WTC11 (cell line): ENCODE measurements at places on chromosomes 3 and 15. TPM values are rescaled to one million over a fixed set of nuclear protein-coding genes. Genes with fewer than 3 reads are reported as not detected.

DNA sequence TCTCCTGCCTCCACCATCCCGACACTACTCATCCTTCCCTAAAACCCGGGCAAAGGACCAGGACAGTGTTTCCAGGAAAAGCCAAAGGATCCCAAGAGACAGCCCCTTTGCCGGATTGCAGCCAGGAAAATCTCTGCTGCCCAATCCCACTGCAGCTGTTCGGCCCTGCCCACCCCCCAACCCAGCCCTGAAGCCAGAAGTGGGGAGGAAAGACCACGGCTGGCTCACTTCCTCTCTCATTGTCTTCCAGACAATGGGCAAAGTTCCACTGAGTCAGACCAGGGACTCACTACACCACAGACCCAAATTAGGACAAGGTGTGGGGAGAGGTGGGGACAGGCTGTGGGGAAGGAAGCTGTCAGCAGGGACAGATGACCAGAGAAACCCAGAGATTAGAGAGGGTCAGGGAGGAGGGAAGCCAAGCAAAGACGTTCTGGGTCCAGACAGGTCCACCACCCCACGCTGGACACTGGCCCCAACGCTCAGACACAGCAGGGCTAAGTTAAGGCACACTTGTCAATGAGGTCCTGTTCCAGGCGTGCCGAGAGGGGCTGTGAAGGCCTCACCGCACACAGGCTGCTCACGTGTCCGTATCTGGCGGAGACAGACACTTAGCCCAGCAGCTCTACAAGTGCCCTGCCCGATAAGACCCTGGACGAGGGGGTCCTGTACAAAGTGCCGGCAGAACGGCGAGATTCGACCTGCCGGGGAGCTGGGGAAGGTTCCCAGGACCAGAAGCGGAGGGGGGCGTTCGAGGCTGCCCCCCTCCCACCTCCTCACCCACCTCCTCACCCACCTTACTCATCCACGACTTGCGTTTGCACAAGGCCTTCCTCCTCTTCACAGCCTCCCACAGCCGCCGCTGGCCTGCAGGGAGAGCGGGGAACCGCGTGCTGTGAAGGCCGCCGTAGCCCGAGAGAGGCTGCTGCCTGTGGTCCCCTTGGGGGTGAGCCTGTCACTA lies 21.9 kb downstream of the TNK2 start:
- H3K27me3 ChIP-seq: no peaks in the 10 kb centered on the region
- peak overlapping the region; percentile 83 for H3K27ac ChIP-seq
- no peak for DNase-seq
- no peak overlapping the region for H3K4me3 ChIP-seq
- H3K4me1 ChIP-seq: peaks cover 40% of the 10 kb centered on the region
- peaks cover 13% of the 10 kb centered on the region for H3K36me3 ChIP-seq

DNA sequence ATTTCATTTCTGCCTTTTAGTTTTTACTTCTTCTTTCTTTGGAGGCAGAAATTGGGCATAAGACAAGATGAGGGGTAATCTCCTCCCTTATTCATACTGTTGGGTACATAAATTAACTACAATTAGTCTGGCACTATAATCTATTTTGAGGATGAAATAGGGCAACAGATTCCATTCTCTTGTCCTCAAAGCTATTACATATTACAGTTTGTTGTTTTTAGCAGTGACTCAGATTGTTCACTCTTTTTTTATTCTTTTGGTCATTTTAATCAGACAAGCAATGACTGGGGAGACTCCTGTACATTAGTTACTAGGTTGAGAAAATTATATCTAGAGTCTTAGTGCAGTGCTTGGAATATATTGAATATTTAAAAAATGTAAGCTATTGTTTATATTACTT lies 556.0 kb downstream of the OTOL1 start:
- H3K27me3 ChIP-seq: peaks cover 55% of the 10 kb centered on the region
- peaks cover 19% of the 10 kb centered on the region for H3K4me1 ChIP-seq
- no peak for DNase-seq
- peaks cover 16% of the 10 kb centered on the region for H3K36me3 ChIP-seq

DNA sequence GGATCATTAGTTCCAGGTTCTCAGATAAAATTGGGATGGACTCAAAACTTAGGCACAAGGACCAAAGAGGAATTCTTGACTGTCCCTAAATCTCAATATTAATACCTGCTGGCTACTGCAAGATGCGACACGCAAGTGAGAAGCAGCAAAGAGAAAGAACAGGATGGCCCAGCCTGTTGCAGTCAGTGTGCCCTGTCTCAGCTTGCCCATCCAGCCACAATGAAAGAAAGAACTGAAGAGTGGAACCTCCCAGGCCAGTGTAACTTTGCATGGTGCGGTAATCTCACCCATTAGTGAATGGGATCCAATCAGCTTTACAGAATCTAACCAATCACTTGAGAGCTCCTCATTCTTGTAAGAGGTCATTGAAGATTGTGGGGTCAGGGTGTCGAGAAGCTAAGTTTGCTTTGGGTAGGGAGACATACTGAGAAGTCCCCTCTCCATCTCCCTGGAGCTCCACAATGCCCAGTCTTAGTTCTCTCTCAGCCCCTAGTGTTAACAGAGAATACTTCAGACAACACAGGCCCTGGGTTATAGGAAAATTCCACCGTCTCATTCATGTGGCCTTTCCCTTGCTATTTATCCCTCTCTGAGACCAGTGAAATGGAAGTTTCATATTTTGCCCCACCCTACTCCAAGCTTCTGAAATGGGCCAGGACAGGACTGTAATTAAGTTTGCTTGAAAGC lies 3.2 kb upstream of the SLC9A9 start:
- H3K27ac ChIP-seq: no peak overlapping the region
- H3K4me1 ChIP-seq: peaks cover 42% of the 10 kb centered on the region
- H3K36me3 ChIP-seq: no peaks in the 10 kb centered on the region
- no peaks in the 10 kb centered on the region for H3K27me3 ChIP-seq
- H3K4me3 ChIP-seq: no peak overlapping the region

DNA sequence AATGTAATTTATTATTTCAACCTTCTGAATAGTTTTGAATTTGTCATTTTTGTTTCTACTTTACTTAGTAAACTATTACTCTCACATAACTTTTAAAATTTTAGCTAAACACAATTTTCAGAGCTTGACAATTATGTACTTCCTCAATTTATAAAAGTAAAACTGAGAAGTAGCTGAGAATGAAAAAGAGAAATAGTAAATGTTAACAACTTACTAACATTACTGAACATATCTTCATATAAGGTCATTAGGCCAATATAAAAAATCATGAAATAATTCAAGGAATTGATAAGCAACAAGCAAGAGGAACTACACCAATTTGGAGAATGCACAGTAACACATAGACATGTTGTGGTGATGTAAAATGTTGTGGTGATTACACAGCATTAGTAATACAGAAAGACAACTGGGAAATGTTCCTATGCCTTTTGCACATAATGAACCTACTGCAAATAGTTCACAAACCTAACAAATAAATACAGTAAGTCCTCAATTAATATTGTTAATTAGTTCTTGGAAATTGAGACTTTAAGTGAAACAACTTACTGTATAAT lies 137.9 kb downstream of the CBLB start:
- no peaks in the 10 kb centered on the region for H3K4me1 ChIP-seq
- H3K36me3 ChIP-seq: peaks cover 22% of the 10 kb centered on the region
- no peak overlapping the region for H3K4me3 ChIP-seq
- no peak overlapping the region for H3K27ac ChIP-seq
- no peak for DNase-seq
- no peaks in the 10 kb centered on the region for H3K27me3 ChIP-seq

Gene LMAN1L
- total RNA-seq: not detected in 3 replicates

Gene ANKRD63
- total RNA-seq: 1.2 to 1.7 TPM (median 1.4 TPM) in 3 replicates

Gene CHRM5
- total RNA-seq: not detected in 3 replicates
